ENCODE measurements at places on chromosomes 13 and 19.

- no peak for DNase-seq
Measured at GRCh38 chr13:80664950-80665349, 324.0 kb upstream of the SPRY2 start.

GRCh38 chr13:76860706-76861105, 25.5 kb downstream of the KCTD12 start:
- no peak for DNase-seq

GRCh38 chr13:23739596-23739995, 149.6 kb downstream of the MIPEP start:
- DNase-seq, result no peak

DNA sequence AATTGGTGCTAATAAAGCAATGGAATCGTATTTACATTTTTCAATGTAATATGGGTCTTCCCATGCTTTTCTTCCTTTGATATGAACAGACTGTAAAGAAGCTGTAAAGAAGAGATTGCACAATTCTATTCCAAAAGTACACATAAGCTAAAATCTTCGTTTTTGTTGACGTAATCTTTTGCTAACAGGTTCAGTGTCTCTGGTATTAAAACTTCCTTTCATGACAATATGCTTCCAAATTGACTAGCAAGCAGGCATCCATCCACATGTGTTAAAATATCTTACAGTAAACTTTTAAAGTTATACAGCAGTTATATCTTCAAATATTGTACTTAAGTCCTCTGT, 19.3 kb upstream of the SGCG start:
- no peak for DNase-seq

DNA sequence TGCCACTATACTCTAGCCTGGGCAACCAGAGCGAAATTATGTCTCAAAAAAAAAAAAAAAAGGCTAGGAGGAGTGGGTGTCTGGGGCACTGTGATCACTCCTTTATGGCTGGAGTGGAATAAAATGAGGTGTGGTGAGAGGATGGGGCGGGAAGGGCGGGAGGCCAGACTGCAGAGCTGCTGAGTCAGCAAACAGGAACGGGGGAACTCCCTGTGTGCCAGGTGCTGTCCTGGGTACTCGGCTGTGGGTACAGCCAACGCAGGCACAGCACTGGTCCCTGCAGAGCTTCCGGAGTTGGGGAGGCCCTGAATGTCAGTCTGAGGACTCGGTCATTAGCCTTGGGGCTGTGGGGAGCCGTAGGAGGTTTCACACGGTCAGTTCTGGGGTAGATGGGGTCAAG, 5.7 kb downstream of the PRPF31 start:
- no peak for DNase-seq

- DNase-seq, result no peak
Measured at GRCh38 chr19:19064811-19065745, 1.3 kb downstream of the SLC25A42 start.

GRCh38 chr13:35785576-35786303, 309.3 kb upstream of the MAB21L1 start:
- no peak for DNase-seq

GRCh38 chr13:70249332-70250064, 141.2 kb upstream of the KLHL1 start:
- no peak for DNase-seq

GRCh38 chr19:16315825-16316505, 8.7 kb upstream of the KLF2 start:
- peak; percentile 41 for DNase-seq

DNA sequence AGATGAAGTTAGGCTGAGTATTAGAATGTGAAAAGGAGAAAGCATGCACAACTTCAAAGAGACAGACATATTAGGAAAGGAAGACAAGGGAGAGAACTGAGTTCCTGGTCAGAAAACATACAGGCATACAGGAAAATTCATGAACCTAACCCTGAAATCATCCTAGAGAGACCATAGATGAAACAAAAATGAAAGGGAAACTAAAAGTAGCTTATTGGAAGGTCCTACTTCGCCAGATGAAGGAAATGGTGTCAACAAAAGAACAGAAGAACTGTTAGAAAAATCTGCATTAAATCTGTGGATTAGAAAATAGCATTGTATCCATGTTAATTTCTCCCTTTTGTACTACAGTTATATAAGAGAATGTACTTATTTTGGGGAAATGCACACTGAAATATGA, 169.0 kb upstream of the UFM1 start:
- no peak for DNase-seq

- DNase-seq, result no peak
Measured at GRCh38 chr13:24680258-24680920, at the start of gene ATP12A. Gene ATP12A (plus strand): TSS chr13:24680408. CDS start chr13:24680744, 336 bp downstream.

GRCh38 chr19:41310033-41310831, at the start of gene CCDC97:
Gene CCDC97 (plus strand): TSS chr19:41310172. CDS start chr19:41310311, 139 bp downstream.
- peak; percentile 81 for DNase-seq

Data from GOT3 (cell line).